ENCODE measurements at places on chromosomes 3 and 15.

GRCh38 chr3:107328069-107328468, 49.2 kb upstream of the CCDC54 start:
- no peak for DNase-seq

DNA sequence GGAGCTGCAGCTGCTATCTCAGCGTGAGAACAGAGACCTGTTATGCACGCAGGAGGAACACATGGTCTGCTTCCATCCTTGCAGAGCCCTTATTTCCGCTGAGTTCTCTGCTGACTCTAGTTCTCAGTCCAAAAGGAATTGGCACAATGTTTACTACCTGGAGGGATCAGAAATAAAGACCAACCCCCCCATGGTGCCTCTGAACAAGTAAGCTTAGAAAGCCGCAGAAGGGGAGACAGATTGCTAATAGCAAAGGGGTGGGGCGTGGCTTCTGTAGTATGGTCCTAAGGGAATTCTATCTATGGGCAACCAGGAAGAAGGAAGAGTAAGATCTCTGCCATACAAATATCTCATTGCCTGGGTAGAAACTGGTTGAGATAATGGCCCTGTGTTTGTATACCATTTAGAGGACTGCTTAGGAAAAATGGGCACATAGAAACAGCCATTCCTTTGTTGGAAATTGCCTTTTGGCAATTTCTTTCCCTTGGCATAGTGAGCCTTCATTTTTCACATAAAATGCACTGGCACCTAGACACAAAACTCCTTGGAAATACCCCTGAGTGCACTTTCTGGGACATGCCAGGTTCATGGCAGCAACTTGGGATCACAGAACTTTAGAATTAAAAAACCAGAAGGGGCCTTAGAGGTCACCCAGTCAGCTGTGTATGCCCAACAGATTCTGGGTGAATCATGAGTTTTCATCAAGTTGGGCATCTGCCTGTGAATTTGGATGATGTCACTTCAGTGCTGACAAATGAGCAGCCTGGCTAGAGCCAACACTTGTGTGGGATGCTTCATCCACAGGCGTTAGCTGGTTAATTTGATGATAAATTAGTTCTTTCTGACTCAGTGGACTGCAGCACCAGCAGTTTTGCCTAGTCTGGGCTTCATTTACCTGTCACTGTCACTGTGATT, 57.4 kb upstream of the STXBP5L start:
- DNase-seq, result no peak

DNA sequence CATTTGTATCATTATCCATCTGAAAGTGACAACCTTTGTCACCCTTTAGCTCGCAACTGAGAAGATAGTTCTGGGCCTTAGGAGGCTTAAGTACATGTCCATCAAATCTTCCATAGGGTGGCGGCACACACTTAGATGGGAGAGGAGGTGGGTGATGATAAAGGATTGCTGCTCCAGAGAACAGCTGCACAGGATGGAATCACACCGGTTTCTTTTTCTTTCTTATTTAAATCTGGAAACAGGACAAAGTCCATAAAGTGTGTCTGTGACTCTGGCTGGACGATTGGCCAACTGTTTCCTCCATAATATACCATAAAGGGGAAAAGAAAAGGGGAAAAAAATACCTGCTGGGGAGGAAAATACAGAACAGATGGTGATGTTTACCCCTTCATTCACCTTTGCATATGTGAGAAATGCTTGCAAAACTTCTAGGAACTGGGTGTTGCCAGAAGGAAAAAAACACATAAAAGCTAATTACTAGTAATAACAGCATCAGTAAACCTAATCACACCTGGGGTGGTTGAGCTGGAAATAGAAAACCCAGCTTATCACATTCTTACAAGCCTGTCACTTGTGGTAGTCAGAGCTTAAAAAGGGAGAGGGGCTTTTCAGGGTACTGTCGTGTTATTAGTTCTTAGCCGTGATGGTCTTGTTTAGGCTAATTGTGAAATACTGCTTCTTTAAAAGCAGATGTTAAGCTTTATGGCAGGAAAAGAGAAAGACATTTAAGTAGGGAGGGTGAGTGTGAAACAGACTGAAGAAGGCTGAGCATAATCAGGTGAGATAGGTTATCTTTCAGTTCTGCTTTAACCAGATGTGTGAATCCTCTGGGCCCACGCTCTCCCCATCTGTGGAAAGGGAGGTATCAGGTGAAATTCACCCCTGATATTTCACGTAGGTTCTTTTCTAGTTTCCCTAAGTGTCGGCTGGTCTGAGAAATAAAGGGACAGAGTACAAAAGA, 16.7 kb downstream of the C2CD4A start:
- DNase-seq, result no peak

DNA sequence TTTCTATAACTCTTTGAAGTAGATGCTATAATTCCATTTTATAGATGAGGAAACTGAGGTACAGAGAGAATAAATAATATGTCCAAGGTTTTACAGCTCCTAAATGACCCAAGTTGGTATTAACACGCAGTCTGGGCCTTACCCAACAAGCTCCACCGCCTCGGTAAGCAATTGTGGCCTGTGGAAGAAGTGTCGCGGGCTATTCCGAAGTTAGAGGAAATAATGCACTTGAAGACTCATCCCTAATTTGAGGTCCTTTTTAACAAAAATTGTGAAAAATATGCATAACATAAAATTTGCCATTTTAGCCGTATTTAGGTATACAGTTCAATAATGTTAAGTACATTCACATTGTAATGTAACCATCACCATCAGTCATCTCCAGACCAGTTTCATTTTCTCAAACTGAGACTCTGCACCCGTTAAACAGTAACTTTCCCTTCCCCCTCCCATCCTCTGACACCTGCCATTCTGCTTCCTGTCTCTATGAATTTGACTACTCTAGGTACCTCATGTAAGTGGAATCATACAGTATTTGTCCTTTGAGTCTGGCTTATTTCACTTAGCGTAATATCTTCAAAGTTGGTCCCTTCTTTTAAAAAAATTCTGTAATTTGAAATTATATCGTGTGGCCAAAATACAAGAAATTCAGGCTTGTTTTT, 18.2 kb downstream of the IDH3A start:
- no peak for DNase-seq

GRCh38 chr3:183301937-183302580, 49.0 kb downstream of the B3GNT5 start:
- no peak for DNase-seq

DNA sequence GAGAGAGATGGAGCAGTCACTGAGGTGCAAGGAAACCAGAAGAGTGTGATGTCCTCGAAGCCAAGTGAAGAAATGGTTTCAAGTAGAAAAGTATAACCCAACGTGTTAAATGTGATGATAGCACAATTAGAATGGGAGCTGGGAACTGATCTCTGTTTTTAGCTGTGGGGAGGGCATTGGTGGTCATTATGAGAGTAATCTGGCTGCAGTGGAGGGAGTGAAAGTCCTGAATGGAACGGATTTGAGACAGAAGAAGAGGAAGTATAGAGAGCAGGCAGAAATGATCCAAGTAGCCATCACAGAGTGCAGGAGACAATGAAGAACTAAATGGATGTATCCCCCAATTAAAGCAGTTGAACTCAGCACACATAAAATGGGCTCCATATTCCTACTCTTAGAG, 235.3 kb downstream of the IGSF11 start:
- no peak for DNase-seq

DNA sequence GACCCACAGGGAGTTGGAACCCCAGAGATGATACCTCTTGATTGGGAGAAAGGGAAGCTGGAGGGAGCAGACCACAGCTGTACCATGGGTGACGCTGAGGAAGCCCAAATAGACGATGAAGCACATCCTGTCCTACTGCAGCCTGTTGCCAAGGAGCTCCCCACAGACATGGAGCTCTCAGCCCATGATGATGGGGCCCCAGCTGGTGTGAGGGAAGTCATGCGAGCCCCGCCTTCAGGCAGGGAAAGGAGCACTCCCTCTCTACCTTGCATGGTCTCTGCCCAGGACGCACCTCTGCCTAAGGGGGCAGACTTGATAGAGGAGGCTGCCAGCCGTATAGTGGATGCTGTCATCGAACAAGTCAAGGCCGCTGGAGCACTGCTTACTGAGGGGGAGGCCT, 201.1 kb downstream of the AKAP13 start:
- DNase-seq, result no peak

DNA sequence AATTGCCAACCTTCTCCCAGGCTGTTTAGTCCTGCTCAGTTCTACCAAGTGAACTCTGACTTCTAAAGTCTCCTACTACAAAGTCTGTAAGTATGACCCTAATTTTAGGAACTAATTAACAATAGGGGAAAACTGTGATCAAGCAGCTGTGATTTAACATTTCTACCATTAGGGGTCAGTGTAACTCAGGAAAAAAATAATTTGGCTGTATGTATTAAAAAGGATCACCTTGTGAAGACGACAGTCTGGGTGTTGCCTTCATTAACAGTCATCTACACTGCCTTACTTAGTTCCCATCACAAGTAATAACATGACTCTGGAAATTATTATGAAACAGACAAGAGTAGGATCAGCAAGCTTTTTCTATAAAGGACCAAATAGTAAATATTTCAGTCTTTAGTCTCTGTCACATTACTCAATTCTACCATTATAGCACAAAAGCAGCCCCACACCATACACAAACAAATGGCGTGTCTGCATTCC, 4.2 kb upstream of the NPHP3 start:
- DNase-seq, result peak; percentile 33

DNA sequence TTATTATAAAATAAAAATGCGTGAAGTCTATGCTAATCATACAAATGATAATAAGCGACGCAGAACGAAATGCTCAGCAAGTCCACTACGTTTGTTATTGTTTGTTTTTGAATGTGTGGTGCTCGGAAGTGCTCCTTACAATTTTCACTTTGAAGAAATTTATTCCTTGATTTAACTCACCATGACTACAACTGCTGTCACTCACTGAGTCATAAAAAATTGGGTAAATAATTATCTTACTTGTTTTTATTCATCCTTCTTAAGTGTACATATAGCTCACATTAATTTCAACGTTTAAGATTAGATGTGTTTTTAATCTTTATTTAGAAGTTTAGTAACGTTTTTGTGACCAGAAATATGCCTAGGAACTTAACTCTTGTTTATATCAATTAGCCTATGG, 66.7 kb upstream of the NANOGP8 start:
- DNase-seq, result no peak

All from HuH-7 (cell line).